Upper lobe of left lung (tissue), 6 donors: ENCODE measurements at places on chromosomes 13 and 19. TPM values are rescaled to one million over a fixed set of nuclear protein-coding genes. Genes with fewer than 3 reads are reported as not detected.

KLF5 gene
- total RNA-seq, result 112 TPM

TSHZ3 gene
- total RNA-seq, result 8.4 TPM

CRX gene
- not detected for total RNA-seq

PSG2 gene
- not detected for total RNA-seq

NTN5 gene
- total RNA-seq, result 1.0 TPM

RUBCNL gene
- 5.3 TPM for total RNA-seq

NAXD gene
- total RNA-seq, result 19.6 TPM

NCR1 gene
- 1.6 TPM for total RNA-seq

DIAPH3 gene
- 2.8 TPM for total RNA-seq

RAB20 gene
- total RNA-seq, result 53.1 TPM

FAM216B gene
- total RNA-seq, result 25.1 TPM

ANGPTL8 gene
- total RNA-seq, result 5.2 TPM

KRTDAP gene
- not detected for total RNA-seq

GRCh38 chr13:110396913-110397381 lies 89.9 kb downstream of the COL4A2 start:
- H3K27ac ChIP-seq, result peak overlapping the region; percentile 85
- no peak overlapping the region for H3K4me3 ChIP-seq
- no peak for DNase-seq
- no peaks in the 10 kb centered on the region for H3K36me3 ChIP-seq
- H3K27me3 ChIP-seq, result no peaks in the 10 kb centered on the region

- H3K27me3 ChIP-seq, result no peaks in the 10 kb centered on the region
- H3K27ac ChIP-seq, result peak overlapping the region; percentile 100
- no peak for DNase-seq
- H3K4me3 ChIP-seq, result no peak overlapping the region
- peaks cover 60% of the 10 kb centered on the region for H3K36me3 ChIP-seq
Measured at GRCh38 chr19:802498-803098, 5.3 kb downstream of the PTBP1 start.

GRCh38 chr13:63291701-63292100 lies 1876.1 kb upstream of the PCDH20 start:
- no peaks in the 10 kb centered on the region for H3K27me3 ChIP-seq
- no peak overlapping the region for H3K4me3 ChIP-seq
- no peaks in the 10 kb centered on the region for H3K36me3 ChIP-seq
- H3K4me1 ChIP-seq, result no peaks in the 10 kb centered on the region

GRCh38 chr19:9362905-9363304 lies at the start of gene ZNF177:
Gene ZNF177 (plus strand): TSS chr19:9363013. CDS start chr19:9378312, 15,299 bp downstream.
- H3K27ac ChIP-seq, result no peak within 1 kb of the TSS
- H3K4me3 ChIP-seq, result no peak within 1 kb of the TSS
- H3K4me1 ChIP-seq, result no peaks in the 10 kb centered on the region
- no peaks in the 10 kb centered on the region for H3K27me3 ChIP-seq
- peak; percentile 68 for DNase-seq

DNA sequence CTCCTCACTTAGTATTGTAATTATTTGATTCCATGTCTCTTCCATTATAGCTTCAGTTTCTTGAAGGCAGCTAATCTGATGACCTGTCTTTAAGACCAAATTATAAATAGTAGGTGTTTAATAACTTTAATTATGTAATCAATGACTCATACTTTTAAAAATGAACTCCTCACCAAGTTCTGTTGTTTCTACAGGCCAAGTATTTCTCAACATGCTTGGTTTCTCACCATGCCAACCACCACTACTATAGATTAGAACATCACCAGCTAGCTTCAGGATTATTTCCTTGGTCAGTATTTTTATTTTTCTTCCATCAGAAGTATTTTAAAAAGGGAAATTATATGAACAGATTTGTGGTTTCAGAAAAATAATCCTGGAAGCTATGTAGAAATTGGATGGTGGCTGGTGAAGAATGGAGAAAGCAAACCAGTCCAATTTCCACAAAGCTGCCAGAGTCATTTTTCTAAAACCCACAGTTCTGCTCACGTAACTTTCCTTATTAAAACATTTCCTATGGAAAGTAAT lies 237.7 kb upstream of the DACH1 start:
- no peaks in the 10 kb centered on the region for H3K36me3 ChIP-seq
- no peak overlapping the region for H3K4me3 ChIP-seq
- no peaks in the 10 kb centered on the region for H3K27me3 ChIP-seq

DNA sequence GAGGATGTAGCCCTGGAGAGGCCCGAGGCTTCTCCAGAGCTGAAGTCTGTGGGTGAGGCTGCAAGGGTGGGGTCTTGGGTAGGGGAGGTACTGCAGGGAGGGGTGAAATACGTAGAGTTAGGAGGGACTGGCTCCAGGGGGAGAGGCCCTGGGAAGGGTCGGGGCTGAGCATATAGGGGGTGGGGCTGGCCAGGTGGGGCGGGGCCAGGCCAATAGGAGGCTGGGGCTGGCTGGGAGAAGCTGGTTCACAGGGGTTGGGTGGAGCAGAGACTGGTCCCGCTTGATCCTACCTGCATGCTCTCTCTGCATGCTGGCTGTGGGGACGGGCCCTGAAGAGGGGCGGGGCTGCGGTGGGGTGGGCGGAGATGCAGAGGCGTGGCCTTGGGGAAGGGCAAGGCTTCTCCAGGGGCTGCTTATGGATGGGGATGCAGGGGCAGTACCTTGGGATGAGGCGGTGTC lies 51.9 kb downstream of the CELF5 start:
- no peaks in the 10 kb centered on the region for H3K27me3 ChIP-seq
- H3K27ac ChIP-seq, result no peak overlapping the region
- peak overlapping the region; percentile 49 for H3K4me3 ChIP-seq
- peak; percentile 87 for DNase-seq

- H3K4me3 ChIP-seq, result peak overlapping the region; percentile 9
- H3K4me1 ChIP-seq, result peaks cover 12% of the 10 kb centered on the region
- H3K27me3 ChIP-seq, result no peaks in the 10 kb centered on the region
- H3K27ac ChIP-seq, result no peak overlapping the region
Measured at GRCh38 chr19:35135389-35135909, 590 bp upstream of the LGI4 start.

DNA sequence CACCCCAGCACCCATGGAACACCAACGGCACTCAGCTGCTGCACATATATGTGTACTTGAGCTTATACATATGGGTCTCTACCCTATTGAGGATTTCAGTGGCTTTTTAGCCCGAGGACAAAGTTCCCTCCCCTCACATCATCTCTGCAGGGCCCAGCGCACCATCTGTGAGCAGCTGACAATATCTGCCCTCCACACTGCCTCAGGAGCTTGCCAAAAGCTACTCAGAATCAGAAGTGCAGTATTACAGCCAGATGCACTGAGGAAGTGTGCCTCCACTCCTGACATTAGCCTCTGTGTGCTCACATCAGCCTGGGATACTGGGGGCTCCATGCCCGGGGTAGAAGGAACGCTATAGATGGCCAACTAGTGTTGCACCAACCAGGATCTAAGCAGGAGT lies 903.9 kb downstream of the UQCRFS1 start:
- no peaks in the 10 kb centered on the region for H3K27me3 ChIP-seq
- H3K27ac ChIP-seq, result no peak overlapping the region
- H3K4me3 ChIP-seq, result no peak overlapping the region
- no peaks in the 10 kb centered on the region for H3K36me3 ChIP-seq
- DNase-seq, result no peak

- peak; percentile 59 for DNase-seq
- H3K36me3 ChIP-seq, result peaks cover 13% of the 10 kb centered on the region
- H3K4me3 ChIP-seq, result no peak overlapping the region
- H3K4me1 ChIP-seq, result peaks cover 21% of the 10 kb centered on the region
- H3K27ac ChIP-seq, result no peak overlapping the region
- H3K27me3 ChIP-seq, result no peaks in the 10 kb centered on the region
Measured at GRCh38 chr13:114053026-114053425, 79.2 kb upstream of the C13orf46 start.

DNA sequence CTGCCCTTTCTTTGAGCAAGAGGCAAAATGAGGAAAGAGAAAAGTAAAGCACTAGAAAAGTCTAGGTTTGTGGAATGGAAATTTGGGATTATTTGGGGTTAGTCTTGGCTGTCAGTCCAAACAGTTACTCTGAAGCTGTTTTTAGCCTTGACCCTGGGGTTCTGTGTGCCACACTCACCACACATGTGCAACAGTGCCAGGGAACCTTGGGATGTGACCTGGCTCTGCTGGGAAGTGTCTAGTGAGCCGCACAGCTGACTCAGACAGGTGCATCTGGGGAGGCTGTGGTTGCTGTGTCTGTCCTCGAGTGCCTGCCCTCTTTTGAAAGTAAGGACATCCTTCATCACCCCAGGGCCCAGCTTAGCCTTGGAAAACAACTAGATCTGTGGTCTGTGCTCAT lies 15.8 kb downstream of the MICOS13 start:
- no peak overlapping the region for H3K27ac ChIP-seq
- peaks cover 86% of the 10 kb centered on the region for H3K36me3 ChIP-seq
- no peak for DNase-seq
- no peaks in the 10 kb centered on the region for H3K4me1 ChIP-seq

GRCh38 chr19:29565171-29565570 lies 39.4 kb downstream of the VSTM2B start:
- no peak for DNase-seq
- H3K36me3 ChIP-seq, result no peaks in the 10 kb centered on the region
- H3K27ac ChIP-seq, result no peak overlapping the region
- H3K27me3 ChIP-seq, result no peaks in the 10 kb centered on the region
- no peaks in the 10 kb centered on the region for H3K4me1 ChIP-seq

DNA sequence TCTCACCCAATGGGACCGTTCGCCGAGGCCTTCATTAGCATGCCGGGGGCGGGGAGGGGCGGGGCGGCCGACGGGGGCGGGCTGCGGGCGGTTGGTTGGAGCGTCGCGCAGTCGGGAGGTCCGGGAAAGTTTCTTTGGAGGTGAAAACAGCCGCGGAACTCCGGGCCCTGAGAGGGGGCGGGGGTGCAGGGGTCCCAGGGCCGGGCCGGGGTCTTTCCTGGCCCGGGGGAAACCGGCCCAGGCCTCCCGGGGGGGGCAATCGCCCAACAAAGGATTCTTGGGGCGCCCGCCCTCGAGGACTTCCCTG lies at the start of gene HMG20B:
HMG20B (plus strand) TSS at position 90 of the 307 bp plus-strand sequence. CDS start 366 bp downstream, outside the sequence.
- no peaks in the 10 kb centered on the region for H3K27me3 ChIP-seq
- DNase-seq, result no peak
- H3K4me1 ChIP-seq, result peaks cover 20% of the 10 kb centered on the region
- H3K36me3 ChIP-seq, result peaks cover 9% of the 10 kb centered on the region
- peak within 1 kb of the TSS; percentile 92 for H3K27ac ChIP-seq

GRCh38 chr13:105196052-105196451 lies 1339.4 kb downstream of the EFNB2 start:
- no peak for DNase-seq
- H3K27ac ChIP-seq, result no peak overlapping the region
- no peaks in the 10 kb centered on the region for H3K36me3 ChIP-seq
- no peaks in the 10 kb centered on the region for H3K4me1 ChIP-seq
- no peaks in the 10 kb centered on the region for H3K27me3 ChIP-seq
- no peak overlapping the region for H3K4me3 ChIP-seq

DNA sequence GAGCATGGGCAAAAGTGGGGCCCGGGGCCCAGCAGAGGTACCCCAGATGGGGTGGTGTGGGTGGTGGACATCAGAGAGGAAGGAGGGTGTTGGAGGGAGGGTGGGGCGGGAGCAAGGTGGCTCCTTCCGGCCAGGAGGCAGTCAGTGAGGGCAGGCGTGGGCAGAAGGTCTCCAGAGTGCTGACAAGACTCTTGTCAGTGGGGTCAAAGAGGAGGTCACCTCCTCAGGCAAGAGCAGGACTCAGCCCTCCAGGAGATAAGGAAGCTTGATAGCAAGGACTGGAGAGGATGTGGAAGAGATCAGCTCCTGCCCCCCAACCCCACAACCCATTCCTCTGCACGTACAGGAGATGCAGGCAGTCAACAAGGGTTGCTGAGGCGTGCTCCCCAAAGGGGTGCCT lies 9.8 kb downstream of the GJA3 start:
- no peaks in the 10 kb centered on the region for H3K36me3 ChIP-seq
- H3K4me3 ChIP-seq, result no peak overlapping the region
- no peak overlapping the region for H3K27ac ChIP-seq

- no peak for DNase-seq
- H3K36me3 ChIP-seq, result no peaks in the 10 kb centered on the region
- H3K4me1 ChIP-seq, result no peaks in the 10 kb centered on the region
Measured at GRCh38 chr13:43985422-43986072, 105.8 kb downstream of the LACC1 start.

- H3K27ac ChIP-seq, result no peak overlapping the region
- no peak for DNase-seq
- no peaks in the 10 kb centered on the region for H3K27me3 ChIP-seq
- H3K4me1 ChIP-seq, result peaks cover 7% of the 10 kb centered on the region
- no peaks in the 10 kb centered on the region for H3K36me3 ChIP-seq
Measured at GRCh38 chr13:31037874-31038500, 105.5 kb downstream of the TEX26 start.

GRCh38 chr19:16899566-16900075 lies 10.8 kb downstream of the F2RL3 start:
- peak; percentile 45 for DNase-seq
- no peak overlapping the region for H3K4me3 ChIP-seq
- no peak overlapping the region for H3K27ac ChIP-seq
- H3K27me3 ChIP-seq, result no peaks in the 10 kb centered on the region

DNA sequence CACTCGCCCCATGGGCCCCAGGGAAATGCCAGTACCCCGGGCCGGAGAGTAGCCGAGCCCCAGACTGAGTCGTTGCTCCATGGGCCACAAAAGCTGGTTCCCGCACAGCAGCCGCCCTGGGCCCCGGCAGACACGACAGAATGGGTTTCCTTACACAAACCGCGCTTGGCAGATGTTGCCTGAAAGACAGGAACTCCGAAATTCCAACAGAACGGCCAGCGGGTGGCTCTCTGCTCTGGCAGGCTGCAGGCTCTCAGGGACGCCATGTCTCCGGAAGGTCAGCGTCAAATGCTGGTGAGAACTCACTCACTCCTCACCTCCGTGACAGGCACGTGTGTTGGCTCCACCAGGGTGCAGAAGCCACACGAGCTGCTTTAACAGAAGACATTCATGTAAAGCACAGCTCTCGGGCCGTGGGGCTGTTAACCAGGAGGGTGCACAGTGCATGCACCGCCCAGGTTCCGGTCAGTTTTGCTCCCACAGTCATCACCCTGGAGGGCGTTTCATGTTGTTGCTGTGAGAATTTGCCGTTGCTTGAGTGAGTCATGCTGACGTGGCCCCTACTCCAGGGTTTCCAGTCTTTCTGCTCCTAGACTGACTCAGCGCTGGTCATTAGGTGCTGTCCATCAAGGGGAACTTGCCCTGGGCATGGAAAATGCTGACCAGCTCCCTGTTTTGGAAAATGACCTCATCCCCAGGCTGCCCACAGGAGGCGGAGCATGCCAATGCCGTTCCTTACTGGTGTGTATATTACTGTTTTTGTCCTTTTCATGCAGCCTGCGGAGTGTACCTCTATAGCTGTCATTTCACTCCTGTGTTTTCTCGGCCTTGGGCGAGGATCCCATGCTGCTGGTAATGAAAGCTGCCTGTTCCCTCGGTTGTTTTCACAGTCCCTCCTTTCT lies 44.8 kb downstream of the ANKRD10 start:
- peak overlapping the region; percentile 87 for H3K27ac ChIP-seq
- DNase-seq, result peak; percentile 78
- H3K4me3 ChIP-seq, result peak overlapping the region; percentile 20
- no peaks in the 10 kb centered on the region for H3K27me3 ChIP-seq
- H3K4me1 ChIP-seq, result peaks cover 15% of the 10 kb centered on the region

GRCh38 chr13:111329641-111330040 lies 9.2 kb downstream of the TEX29 start:
- no peaks in the 10 kb centered on the region for H3K36me3 ChIP-seq
- no peak overlapping the region for H3K27ac ChIP-seq
- no peaks in the 10 kb centered on the region for H3K27me3 ChIP-seq
- no peak for DNase-seq
- no peaks in the 10 kb centered on the region for H3K4me1 ChIP-seq

GRCh38 chr19:8575467-8575997 lies 1.7 kb downstream of the MYO1F start:
- DNase-seq, result no peak
- peak overlapping the region; percentile 89 for H3K27ac ChIP-seq
- H3K27me3 ChIP-seq, result no peaks in the 10 kb centered on the region
- H3K36me3 ChIP-seq, result no peaks in the 10 kb centered on the region

GRCh38 chr19:1748115-1748872 lies 5.0 kb upstream of the ONECUT3 start:
- peak; percentile 77 for DNase-seq
- H3K4me1 ChIP-seq, result peaks cover 27% of the 10 kb centered on the region
